ENCODE measurements at places on chromosomes 6 and 20.

- DNase-seq: no peak
These were observed 291.0 kb downstream of the ZFAND3 start for GRCh38 chr6:38110481-38110971.

DNA sequence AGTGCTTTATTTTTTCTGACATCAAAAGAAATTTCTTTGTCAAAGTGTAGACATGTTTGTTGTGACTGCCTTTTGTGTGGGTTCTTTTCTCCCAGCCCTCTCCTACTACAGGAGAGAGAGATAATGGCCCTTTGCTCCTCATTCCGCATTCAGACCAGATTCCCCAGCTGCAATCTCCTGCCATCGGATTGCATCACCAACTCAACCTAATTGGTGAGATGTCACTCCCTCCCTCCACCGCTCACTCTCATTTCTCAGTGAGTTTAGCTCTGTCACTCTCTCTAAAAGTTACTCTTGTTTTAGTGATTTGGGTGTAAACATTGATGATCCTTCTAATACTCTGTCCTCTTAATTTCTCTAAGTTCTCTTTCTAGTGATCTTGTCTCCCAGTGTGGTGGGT, 22.7 kb downstream of the UTRN start:
- no peak for DNase-seq

DNA sequence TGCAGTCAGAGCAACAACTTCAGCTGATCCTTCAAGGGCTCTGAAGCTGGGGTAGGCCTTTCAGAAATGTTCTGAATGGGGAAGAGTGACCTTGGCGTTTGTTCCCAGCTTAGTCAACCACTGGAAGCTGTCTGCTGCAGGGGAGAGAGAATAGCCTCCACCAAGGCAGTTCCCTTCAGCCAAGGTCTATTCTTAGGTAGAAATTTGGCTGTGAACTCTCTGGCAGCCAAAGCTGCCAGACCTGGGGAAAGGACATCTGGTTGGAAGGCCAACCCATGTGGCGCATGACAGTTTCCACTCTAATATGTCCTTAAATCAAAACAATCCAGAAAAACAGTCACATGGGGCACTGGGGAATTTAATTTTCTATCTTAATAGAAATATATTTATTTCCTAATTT, 60.1 kb downstream of the FBXO5 start:
- no peak for DNase-seq

- no peak for DNase-seq
These were observed 15.4 kb upstream of the FAM110A start for GRCh38 chr20:818001-818664.

GRCh38 chr6:24501914-24502313, 7.1 kb downstream of the ALDH5A1 start:
- no peak for DNase-seq

DNA sequence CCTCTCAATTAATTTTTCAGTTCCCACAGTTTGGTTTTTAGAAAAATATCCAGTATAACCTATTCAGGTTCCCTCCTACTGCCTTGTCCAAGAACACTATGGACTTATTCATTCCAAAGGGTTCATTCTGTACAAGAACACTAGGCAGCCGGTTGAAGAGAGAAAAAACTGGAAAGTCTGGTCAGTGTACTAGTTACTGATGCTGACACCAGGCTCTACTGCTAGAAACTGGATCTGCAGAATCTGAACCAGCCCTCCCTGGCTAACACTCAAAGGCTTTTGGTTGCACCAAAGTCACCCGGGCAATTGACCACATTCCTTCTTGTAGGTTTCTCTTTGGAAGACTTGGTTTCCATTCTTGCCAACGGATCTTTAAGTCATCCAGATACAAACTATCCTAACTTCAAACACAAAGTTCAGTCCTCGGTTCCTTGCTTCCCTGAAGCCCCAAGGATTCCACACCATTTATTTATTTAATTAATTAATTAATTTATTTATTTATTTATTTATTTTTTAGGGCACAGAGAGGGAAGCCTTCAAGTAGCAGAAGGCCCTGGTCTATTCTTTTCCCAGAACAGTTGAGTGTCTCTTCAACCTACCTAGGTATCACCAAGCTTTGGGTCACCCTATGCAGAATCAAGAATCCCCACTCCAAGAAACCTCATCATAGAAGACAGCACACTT, 268.1 kb downstream of the ADGB start:
- no peak for DNase-seq

GRCh38 chr6:109186012-109186411, 90.7 kb downstream of the CEP57L1 start:
- DNase-seq: no peak

- DNase-seq: peak; percentile 33
These were observed 49.8 kb downstream of the SPATA2 start for GRCh38 chr20:49865559-49865958.

- DNase-seq: no peak
These were observed 46.1 kb upstream of the JAG1 start for GRCh38 chr20:10719740-10720385.

GRCh38 chr6:26474439-26474881, 16.7 kb downstream of the BTN2A1 start:
- DNase-seq: no peak

DNA sequence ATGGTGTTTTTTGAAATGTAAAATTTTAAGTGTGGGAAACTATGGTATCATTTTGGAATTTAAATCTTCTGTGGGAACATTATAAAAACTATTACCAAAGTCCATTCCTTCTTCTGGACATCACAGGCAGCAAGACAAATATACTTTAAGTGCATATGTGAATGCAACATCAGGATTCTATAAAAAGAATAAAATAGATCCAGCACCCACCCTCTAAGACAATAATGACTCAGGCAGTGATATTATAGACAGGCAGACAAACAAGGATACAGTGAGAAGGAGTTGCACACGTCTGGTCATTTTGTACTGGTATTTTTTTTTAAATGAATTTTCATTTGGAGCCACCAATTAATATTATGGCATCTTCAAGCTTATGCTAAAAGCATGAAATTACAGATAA, 21.1 kb upstream of the NEDD9 start:
- no peak for DNase-seq

DNA sequence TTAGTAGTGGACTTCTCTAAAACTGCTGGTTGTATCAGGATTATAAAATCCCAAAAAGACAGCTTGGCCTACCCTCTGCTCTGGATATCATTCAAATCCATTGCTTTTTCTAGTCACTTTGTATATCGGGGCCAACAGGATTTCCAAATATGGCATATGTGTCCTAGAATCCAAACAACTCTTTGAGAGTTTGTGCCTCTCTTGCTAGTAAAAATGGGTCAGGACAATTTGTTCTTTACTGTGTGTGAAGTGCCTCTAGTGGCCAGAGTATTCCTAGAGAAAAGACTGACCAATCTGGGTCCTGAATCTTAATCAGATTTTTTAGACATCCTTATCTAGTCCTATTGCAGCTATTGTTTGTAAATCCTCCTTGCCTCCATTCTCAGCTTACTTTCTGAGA, 33.5 kb upstream of the MANEA start:
- DNase-seq: no peak

- no peak for DNase-seq
These were observed 297.8 kb downstream of the GJA1 start for GRCh38 chr6:121733234-121733633.

DNA sequence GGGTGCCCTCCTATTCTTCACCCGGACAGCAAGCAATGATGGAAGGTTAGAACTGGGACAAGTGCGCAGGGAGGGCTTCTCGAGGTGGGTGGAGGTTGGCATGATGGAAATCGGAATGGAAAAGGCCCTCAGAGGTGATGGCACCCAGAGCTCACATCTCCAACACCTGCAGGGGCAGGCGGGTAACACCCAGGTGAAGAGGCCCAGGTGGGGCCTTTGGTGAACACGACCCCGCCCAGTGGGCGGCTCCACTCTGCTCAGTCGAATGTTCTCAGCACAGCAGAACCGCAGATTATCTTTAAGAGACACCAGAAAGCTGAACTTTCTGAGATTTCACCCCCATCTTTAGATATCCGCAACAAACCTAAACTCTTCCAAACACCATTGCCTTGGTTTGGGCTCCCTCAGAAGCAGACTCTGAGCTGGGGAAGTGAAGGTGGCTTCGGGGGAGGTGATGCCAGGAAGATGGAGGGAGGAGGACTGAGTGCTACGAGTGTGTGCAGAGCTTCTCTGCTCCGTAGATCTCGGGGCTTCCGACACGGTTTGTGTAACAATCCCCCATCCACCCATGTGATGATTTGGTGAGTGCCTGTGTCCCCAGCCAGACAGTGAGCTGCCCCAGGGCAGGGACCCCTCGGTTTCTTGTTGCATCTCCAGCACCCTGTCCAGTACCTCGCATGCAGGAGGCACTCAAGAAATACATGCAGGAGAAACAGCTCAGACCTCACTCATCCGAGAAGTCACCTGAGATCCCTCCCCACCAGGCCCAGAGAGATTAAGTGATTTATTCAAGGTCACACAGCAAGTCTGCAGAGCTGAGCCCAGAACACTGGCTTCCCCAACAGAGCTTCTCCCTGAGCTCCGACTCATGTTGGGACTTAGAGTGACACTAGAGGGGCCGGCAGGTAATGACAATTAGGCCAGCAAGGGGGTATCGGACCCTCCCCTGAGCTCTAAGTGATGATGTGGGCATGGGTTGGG, 45.4 kb downstream of the BPIFB1 start:
- no peak for DNase-seq

DNA sequence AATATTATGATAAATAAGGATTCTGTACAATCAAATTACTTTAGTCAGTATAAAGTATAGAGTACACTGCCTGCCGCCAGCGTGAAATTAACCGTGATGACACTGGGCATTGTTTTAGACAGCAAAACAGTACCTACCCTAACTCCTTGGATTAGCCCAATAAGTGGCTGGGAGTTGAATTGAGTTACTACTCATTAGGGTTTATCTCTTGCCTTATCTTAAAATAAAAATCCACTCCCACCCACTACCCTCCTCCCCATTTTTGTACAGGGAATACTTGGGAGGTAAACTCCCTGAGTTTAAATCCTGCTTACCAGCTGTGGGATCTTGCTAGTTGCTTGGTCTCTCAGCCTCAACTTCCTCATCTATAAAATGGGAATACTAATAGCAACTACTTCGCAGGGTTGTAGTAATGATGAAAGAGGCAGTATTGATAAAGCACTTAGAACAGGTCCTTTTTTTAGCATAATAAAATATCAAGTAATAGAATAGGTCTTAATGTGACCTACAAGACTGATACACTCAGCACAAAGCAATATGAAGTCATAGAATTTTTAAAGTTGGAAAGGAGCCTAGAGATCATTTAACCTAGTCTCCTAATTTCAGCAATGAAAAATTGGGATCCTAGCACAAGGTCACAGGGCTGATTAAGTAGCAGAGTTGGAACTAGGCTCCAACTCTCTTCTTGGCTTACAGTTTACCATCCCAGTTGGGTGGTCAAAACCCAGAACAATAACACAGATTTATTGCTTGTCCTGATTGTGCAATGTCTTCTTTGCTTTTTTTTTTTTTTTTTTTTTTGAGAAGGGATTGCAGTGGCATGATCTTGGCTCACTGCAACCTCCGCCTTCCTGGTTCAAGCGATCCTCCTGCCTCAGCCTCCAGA, 23.8 kb downstream of the PHACTR2 start:
- DNase-seq: no peak

DNA sequence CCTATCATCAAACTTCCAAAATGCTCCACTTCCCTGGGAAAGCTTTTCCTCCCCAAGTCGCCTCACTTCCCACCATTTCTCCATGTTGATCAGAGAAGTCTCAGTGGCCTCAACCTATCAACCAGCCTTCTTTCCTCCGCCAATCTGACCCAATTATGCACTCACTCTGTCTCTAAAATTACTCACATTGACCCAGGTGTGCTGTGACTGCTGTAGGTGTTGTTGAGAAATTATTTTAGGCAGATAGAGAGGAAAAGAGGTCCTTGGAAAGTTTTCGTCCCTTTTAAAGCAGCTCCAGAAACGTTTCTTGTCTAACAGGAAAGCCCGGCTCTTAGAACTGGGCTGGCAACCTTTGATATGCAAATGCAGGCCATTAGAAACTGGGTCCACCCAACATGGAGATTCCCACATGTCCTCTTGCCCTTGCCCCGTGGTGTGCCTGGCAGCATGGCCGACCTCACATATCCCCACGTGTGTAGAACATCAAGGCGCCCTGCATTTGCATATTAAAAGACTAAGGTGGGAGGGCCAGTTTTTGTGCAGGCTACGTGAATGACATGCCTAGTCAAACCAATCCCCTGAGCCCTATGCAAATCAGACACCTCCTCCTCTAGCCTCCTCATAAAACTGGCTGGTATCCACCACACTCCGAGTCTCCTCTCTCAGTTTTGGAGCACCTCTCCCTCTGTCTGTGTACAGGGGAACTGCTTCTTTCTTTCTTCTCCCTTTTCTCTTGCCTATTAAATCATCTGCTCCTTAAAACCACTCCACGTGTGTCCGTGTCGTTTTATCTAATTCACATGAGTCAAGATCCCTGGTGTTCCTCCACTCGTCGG, 12.9 kb downstream of the IPCEF1 start:
- peak; percentile 42 for DNase-seq

- no peak for DNase-seq
These were observed 1.4 kb upstream of the RALY start for GRCh38 chr20:33992145-33992922.

GRCh38 chr20:57834306-57835073, 124.7 kb upstream of the PMEPA1 start:
- peak; percentile 6 for DNase-seq

DNA sequence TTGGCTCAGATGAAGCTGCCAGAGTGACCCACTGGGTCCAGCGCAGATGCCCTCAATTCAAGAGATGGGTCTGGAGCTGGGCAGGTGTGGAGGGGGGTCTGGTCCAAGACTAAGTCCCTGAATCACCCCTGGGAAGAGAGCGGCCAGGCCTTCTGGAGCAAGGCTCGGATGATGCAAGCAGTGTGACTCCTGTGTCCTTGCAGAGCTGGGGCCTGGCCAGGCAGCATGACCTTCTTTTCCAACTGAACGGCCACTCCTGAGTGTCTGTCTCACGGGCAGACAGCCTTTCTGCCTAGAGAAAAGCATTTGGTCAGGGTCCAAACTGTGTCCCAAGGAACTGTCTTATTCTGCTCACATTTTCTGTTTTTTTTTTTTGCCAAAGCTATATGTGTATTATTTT, 42.6 kb upstream of the FNDC1 start:
- DNase-seq: no peak

- DNase-seq: no peak
These were observed 122.3 kb downstream of the THBS2 start for GRCh38 chr6:169131390-169131789.

DNA sequence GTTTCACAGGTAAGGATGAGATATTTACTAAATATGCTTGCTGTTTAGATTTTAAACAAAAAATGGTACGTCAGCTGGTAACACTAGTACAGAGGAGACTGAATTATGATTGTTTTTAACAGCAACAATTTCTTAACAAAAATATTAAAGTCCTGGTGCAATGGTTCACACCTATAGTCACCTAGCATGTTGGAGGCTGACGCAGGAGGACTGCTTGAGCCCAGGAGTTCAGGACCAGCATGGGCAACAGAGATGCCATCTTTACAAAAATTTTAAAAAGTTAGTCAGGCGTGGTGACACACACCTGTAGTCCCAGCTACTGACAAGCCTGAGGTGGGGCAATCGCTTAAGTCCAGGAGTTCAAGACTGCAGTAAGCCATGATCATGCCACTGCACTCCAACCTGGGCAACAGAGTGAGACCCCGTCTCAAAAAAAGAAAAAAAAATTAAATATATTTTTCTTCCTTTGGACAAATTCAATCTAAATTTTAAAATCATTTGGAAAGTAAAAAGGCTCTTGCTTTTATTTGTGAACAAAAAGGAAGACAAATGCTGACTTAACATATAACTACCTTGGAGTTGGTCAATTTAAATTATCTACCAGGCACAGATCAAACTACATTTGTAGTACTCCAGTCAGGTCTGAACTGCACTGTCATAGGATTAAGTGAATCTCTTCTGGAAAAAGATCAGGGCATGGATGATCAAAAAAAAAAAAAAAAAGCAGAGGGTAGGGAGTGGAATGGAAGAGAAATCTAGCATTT, 38.2 kb upstream of the RUNX2 start:
- no peak for DNase-seq
